ENCODE measurements at places on chromosomes 1 and 21.

- no peak for DNase-seq
Observed at GRCh38 chr1:202890392-202890791, 1.4 kb upstream of the RABIF start.

DNA sequence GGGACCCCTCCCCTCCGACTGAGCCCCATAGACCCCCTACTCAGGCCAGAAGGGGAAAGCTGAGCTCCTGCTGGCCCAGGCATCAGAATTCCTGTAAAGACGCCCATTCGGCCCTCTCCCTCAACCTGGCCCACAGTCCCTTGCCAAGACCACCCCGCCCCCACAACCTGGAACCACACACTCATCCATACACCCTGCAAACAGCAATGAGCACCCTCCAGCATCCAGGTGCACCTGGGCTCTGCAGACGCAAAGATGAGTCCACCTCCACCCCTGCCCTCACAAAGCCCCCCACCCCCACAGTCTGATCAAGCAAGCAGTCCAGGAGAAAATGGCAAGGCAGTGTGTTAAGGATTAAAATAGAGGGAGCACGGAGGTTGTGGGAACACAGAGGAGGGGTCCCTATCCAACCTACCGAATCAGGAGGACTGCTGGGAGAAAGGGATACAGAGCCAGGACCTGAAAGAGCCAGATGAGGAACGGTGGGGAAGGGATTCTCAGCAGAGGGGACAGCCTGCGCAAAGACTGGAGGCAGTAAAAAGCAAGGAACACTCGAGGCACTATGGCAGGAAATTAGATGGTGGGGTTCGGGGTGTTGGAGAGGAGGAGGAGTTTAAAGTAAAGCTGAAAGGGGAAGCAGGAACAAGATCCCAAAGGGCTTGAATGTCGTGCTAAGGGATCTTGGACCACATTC lies 67.3 kb upstream of the LAPTM5 start:
- no peak for DNase-seq

GRCh38 chr21:43936247-43936967 lies 71.4 kb downstream of the AGPAT3 start:
- DNase-seq, result no peak

- no peak for DNase-seq
Observed at GRCh38 chr1:195495720-195496635, 1112.3 kb downstream of the KCNT2 start.

DNA sequence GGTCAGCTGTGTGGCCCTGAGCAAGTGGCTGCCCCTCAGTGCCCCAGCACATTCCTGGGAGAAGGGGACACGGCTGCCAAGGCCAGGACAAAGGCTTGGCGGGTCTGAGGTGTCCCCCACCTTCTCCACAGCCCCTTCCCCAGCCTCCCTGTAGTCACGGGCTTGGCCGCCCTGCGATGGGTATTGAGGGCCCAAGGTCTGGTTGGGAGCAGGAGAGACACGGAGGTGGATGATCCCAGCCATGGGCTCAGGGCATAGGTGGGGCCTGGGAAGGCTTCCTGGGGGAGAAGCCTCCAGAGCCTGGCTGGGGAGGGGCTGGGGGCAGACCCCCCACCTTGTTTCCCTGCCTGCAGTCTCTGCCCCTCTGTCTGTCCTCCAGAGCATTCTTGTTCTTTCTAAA lies 27.0 kb downstream of the TTC39A start:
- DNase-seq, result no peak

DNA sequence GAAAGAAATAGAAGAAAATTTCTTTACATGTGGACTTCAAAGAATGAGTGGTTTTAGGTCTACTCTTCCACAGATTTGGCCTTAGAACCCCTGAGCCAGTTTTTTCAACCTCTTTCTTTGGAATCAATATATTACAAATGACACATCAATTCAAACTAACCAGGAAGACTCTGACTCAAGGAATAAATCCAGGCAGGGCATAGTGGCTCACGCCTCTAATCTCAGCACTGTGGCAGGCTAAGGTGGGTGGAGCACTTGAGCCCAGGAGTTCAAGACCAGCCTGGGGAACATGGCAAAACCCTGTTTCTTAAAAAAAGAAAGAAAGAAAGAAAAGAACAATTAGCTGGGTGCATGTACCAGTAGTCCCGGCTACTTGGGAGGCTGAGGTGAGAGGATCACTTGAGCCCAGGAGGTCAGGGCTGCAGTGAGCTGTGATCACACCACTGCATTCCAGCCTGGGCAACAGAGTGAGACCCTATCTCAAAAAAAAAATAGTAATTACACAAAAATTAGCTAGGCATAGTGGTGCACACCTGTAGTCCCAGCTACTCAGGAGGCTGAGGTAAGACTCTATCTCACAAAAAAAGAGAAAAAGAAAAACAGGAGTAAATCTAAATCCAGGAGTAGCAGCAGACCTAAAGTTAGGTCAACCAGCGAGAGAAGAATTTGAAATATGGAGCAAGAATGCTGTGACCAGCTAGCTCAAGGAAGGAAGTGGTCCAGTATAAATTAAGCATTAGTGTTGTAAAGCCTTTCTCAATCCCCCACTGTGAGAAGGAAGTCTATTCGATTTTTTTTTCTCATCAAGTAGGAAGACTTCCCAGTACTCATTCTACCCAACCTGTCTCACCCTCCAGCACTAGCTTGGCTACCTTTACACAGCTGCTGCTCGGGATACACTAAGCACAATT lies 1.9 kb downstream of the SORT1 start:
- no peak for DNase-seq

- DNase-seq, result no peak
Observed at GRCh38 chr1:2356911-2357845, 34.2 kb downstream of the MORN1 start.

DNA sequence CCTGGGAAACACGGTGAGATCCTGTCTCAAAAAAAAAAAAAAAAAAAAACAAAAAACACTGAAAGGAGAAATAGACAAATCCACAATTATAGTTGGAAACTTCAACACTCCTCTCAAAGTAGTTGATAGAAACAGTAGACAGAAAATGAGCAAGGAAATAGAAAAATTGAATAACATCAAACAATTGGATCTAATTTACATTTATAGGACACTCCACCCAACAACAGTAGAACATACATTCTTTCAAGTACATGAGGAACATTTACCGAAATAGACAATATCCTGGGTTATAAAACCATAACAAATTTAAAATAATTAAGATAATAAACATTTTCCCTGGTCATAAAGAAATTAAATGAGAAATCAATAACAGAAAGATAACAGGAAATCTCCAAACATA lies 14.9 kb upstream of the ZMYM1 start:
- no peak for DNase-seq

GRCh38 chr1:95518310-95518709 lies 284.3 kb downstream of the RWDD3 start:
- DNase-seq, result no peak
